Hindlimb muscle (tissue), 1 donor: ENCODE measurements at places on chromosomes 16 and 17. TPM values are rescaled to one million over a fixed set of nuclear protein-coding genes. Genes with fewer than 3 reads are reported as not detected.

DNA sequence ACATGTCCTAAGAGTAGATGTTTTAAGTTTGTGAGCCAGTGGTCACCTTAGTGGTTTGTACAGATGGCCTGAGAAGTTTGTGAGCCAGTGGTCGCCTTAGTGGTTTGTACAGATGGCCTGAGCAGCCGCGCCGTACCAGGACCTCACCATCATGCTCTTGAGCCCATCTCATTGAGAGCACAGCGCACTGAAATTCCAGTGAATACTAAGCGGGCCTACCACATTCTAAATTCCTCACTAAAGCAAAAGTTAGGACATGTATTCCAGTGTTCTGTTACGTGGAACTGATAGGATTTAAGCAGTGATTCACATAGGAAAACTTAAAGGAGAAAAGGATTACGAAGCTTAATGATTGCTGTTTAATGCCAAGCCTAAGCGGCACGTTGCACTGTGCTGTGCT, 3.9 kb downstream of the USP10 start:
- no peak for DNase-seq

DNA sequence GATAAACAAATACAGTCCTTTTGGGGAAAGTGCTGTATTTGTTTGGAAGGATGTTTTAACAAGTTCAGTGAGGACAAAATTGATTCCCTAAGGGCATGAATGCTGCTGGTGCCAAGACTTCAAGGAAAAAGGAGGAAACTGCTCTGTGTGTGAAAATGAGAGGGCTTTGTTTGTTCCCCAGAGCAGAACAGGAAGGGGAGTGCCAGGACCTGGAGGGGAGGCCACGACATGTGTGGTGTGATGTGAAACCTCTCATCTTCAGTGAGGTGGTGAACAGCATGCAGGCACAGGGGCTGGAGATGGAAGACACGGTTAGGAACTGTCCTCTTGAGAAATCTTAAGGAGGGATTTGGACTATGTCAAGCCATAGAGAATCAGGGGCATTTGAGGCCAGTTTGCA, 46.6 kb upstream of the GRIN2A start:
- no peak for DNase-seq

DNA sequence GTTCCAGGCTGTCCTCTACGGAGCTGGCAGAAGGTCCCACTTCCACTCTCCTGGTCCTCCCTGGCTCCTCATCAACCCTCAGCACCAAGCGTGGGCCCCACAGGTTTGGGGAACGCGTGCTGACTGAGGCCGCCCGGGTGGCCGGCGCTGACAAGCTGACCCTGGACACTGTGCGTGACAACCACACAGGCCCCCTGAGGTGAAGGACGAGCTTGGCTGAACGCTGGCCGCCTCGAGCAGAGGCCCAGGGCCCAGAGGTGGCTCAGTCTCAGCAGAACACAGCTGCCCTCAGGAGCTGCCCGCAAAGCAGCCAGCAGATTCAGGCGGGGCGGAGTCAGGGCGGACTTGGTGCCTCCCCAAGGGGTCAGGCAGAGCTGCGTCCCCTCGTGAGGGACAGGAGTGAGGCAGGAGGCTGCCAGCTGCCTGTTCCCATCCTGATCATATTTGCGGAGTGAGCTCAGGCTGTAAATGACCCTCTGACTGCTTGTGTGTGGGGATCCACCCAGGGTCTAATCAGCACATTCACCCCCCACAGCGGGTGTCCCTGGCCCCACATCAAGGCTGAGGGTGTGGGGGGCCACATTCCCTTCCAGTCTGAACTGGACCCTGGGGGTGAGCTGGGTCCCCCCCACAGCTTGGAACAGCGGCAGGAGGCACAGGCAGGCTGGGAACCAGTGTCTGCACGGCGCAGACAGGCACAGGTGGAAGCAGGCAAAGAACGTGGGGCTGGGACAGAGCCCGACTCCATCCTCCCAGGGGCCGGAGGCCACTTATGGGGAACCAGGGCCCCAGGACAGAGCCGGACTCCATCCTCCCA, 105.1 kb upstream of the METRNL start:
- no peak for DNase-seq

GRCh38 chr16:22924492-22924891, 110.5 kb downstream of the HS3ST2 start:
- no peak for DNase-seq

GPRC5C gene
- polyA plus RNA-seq: 46.6 TPM

LDHD gene
- polyA plus RNA-seq: 3.7 TPM

IRF8 gene
- 10.2 TPM for polyA plus RNA-seq
